ENCODE measurements at places on chromosomes 3 and 15.

- no peak for DNase-seq
These were observed 1045.8 kb downstream of the ROBO1 start for GRCh38 chr3:78721771-78722543.

- no peak for DNase-seq
These were observed 84.3 kb downstream of the EEFSEC start for GRCh38 chr3:128237348-128238183.

- DNase-seq = no peak
These were observed 43.6 kb downstream of the LDHAL6B start for GRCh38 chr15:59250249-59250648.

GRCh38 chr3:114721864-114722263, 425.2 kb downstream of the ZBTB20 start:
- no peak for DNase-seq

DNA sequence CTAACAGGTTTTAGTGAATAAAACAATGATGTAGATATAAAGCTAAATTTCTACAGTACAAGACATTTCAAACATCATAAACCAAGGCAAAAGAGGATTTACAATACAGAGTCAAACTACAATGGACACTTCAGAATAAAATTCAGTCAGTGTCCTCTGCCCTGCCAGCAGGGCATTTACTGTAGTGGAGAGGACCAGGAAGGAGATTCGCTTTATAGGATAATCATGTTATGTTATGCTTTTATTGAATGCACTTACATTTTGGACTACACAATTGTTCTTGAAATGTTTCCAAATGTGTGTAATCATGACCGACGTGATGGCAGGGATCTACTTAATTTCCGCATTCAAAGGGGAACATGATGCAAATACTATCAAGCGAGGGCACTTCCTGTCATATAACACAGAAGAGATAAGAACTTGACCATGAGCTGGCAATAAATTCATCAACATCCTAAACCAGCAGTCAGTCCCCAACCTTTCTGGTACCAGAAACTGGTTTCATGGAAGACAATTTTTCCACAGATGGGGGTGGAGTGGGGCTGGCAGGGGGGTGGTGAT, 925.6 kb downstream of the FHIT start:
- DNase-seq = no peak

GRCh38 chr3:106421909-106422308, 553.1 kb upstream of the CBLB start:
- DNase-seq = no peak

DNA sequence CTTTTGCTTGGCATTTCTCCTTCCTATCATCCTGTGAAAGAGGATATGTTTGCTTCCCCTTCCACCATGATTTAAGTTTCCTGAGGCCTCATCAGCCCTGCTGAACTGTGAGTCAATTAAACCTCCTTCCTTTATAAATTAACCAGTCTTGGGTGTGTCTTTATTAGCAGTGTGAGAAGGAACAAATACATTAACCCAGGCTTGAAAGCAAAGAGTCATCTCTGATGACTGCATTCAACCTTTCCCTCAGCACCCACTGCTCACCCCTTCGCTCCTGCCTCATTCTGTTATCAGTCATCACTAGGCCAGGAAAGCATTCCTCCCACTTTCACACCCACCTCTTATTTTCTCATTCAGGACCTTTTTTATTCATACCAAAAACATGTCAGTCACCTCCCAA, 59.6 kb upstream of the CASR start:
- no peak for DNase-seq

- DNase-seq = no peak
These were observed 118.8 kb upstream of the GALNT15 start for GRCh38 chr3:16055606-16056211.

- DNase-seq = no peak
These were observed 53.8 kb downstream of the CMTM8 start for GRCh38 chr3:32292085-32292796.

DNA sequence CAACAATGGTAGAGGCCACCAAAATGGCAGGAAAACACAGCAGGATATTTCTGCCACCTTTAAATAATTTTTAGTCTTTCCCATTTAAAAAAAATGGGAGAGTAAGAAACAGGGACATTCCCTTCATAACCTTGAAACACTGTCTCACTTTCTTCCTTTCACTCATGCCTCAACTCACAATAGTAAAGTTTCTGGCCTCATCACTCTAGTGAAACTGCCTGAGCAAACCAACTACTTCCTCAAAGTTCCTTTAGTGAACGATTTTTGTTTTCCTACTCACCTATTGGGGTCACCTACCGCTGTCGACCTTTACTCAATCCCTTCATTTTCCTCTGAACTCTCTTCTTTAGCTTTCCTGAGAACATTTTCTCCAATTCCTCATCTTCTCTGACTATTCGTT, 33.0 kb downstream of the SHC4 start:
- DNase-seq = no peak

- DNase-seq = no peak
These were observed 837 bp downstream of the GRK7 start for GRCh38 chr3:141764045-141764444.

GRCh38 chr15:99989095-99989494, 255.9 kb upstream of the LYSMD4 start:
- DNase-seq = no peak

DNA sequence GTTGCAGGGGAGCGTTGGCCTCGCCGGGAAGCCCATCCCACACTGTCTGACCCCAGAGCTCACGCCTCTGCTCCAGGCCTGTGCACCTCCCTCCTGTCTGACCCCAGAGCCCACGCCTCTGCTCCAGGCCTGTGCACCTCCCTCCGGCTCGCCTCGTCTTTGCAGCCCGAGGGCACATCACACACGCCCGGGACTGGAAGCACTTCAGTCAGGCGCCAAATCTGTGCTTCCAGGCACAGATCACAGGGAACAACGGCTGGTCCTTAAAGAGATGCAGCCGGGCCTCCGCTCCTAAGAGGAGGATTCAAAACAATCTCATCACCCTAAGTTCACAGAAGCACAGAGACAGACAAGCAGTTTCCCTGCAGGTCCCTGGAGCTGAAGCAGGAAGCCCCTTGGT, 103.0 kb upstream of the RPL32 start:
- no peak for DNase-seq

DNA sequence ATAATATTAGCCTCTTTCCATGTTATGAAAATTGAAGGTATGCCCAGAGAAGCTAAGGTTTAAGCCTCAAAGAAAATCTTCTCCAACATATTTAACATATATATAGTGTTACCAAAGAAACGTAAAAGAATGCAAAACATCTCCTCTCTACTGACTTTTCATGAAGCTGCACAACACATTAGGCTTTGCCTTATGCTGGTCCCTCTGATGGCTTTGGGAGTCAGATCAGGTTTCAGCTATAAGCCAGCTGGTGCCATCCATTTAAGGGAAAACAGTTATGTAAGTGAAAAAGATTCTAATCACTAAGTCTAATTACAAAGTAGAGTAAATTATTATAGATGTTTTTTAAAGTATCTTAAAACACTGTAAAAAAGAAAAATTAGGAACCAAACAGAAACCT, 410.5 kb downstream of the LSAMP start:
- no peak for DNase-seq

DNA sequence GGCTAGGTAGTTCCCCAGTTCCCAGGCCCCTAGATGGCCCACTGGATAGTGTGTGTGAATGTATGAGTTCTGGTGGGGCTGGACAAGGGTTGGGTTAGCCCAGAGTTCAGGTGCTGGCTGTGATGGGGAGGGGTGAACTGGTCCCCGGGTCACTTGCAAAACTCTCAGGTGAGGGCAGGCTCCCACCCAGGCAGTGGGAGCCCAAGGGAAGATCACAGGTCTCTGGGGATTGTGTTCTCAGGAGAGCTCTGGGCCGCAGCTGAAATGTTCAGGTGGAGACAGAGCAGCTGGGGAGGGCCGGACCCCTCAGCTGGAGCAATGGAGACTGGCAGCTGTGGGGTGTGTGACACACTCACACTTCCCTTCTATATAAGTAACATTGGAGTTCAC, 12.8 kb upstream of the FAM98B start:
- DNase-seq = no peak

DNA sequence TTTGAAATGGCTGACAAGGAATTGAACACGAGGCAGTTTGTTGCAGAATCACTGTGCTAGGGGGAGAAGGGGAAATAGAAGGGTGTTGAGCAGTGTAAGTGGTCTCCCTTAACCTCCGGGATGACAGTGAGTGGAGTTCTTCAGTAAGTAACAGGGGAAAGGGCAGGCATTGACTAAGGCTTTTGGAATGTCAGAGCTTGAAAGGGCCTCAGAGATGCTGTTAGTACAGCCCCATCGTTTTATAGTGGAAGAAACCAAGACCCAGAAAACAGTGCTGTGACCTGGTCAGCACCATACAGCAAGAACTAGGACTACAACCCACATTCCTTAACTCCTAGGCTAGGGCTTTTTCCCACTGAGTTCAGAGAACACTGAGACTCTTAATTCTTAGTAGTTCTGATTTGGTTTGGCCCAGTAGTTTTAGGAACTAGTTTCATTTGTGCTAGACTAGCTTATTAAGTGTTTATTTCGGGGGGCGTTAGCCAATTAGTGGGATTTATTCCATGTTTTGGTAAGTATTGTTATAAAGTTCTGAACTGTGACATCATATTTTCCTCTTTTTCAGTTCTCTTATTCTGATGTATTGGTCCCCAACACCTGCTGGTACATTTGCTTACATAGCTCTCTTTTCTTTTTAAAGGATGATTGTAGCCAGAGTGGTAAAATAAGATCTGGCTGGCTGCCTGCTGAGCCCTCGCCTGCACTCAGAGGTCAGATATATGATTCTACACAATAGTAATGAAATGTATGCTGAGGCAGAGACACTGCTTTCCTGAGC, 34.2 kb downstream of the RAB11A start:
- DNase-seq = peak; percentile 46

- DNase-seq = no peak
These were observed 100.4 kb downstream of the CD47 start for GRCh38 chr3:107990433-107990832.

DNA sequence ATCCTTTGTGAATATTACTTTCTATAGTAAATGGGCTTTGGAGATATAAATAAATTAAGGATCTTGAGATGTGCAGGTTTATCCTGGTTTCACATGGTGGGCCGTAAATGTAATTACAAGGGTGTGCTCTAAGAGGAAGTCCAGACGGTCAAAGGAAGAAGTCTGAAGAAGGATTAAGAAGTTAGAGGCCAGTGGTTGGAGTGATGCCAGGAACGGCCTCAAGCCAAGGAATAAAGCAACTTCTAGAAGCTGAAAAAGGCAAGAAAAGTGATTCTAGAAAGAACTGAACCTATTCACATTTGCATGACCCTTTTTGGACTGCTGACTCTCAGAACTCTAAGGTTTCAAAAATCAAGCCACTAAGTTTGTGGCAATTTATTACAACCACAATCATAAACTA, 981.3 kb upstream of the ALCAM start:
- DNase-seq = no peak

- no peak for DNase-seq
These were observed 4.9 kb downstream of the TM2D3 start for GRCh38 chr15:101647251-101647650.

DNA sequence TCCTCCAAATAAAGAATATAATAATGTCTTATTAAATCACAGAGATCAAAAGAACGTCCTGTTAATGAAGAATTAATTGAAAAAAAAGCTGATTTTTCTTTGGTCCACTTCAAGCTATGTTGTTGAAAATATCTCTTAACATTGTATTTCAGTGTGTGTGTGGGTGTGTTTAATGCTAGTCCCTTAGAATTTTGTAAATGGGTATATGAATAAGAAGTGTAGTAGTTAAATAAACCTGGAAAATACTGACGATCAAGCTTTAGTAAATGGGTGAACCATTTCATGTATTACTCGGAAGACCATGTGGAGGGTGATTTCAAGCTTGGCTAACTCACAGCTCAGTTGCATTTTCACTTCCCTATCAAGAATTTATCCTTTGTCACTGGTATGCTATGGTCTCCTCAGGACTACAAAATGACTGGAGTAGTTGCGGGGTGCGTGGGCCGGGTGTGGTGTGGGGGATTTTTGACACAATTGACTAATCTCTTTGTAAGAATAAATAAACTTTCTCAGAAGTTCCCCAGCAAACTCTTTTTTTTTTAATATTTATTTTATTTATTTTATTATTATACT, 586.4 kb downstream of the GRM7 start:
- no peak for DNase-seq

DNA sequence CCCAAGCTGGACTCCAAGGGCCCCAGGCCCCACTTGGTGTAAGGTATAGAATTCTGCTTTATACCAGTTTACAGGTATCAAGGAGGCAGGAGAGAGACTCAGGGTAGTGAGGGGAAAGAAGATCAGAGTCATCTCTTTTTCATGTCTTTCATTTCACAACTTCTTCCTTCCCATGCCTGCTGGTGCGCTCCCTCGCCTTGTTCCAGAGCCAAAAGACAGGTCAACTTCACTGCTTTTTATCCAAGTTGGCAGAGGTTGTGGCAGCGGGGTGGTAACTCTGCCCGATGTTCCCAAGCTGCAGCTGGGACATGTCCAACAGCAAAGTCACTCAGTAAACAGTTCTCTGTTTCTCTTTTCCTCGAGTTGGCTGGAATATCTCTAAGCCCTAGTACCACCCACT, 86.3 kb upstream of the TCF12 start:
- DNase-seq = no peak
